ENCODE measurements at places on chromosomes 12 and 14.
A peak's percentile ranks its signal among the peaks of the same experiment; 100 is the strongest.

- no peak for DNase-seq
Measured at GRCh38 chr14:23601845-23602180, 23.2 kb upstream of the JPH4 start.

DNA sequence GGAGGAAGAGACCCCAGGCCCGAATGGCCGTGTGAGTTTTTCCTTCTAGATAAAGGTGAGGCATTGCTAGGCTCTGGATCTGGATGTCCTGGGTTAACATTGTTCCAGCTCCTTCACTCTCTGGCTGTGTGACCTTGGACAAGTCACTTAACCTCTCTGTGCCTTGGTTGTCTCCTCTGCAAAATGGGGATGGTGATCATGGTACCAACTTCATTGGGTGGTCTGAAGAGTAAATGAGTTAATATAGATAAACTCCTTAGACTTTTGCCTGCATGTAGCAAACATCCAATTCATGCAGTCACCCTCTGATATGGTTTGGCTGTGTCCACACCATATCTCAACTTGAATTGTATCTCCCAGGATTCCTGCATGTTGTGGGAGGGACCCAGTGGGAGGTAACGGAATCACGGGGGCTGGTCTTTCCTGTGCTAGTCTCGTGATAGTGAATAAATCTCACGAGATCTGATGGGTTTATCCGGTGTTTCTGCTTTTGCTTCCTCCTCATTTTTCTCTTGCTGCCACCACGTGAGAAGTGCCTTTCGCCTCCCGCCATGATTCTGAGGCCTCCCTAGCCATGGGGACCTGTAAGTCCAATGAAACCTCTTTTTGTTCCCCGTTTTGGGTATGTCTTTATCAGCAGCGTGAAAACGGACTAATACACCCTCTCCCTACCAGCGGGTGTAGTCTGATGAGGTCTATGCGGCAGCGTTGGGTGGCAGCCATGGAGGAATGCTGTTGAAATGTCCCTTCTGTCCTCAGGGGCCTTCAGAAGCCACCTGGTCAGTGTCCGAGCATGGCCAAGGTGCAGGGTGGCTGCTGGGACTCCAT, 256.1 kb downstream of the GLT1D1 start:
- no peak for DNase-seq

GRCh38 chr14:97523936-97524335, 726.8 kb downstream of the VRK1 start:
- no peak for DNase-seq

DNA sequence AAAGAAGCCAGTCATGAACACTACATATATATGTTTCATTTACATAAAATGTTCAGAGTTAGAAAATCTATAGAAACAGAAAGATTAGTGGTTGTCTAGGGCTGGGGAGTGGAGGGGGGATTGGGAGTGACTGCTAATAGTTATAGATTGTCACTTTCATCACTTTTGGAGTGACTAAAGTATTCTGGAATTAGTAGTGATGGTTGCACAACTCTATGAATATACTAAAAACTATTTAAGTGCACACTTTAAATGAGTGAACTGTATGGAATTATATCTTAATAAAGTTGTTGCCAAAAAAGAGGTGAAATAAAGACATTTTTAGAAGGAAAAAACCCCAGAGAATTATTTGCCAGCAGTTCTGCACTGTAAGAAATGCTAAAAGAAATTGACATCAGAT, 9.5 kb downstream of the CATSPERB start:
- no peak for DNase-seq

GRCh38 chr12:119363490-119363889, 29.0 kb downstream of the CCDC60 start:
- no peak for DNase-seq

- no peak for DNase-seq
Measured at GRCh38 chr12:46678426-46678825, 147.4 kb downstream of the SLC38A4 start.

- no peak for DNase-seq
Measured at GRCh38 chr12:130639476-130640424, 76.3 kb downstream of the RIMBP2 start.

DNA sequence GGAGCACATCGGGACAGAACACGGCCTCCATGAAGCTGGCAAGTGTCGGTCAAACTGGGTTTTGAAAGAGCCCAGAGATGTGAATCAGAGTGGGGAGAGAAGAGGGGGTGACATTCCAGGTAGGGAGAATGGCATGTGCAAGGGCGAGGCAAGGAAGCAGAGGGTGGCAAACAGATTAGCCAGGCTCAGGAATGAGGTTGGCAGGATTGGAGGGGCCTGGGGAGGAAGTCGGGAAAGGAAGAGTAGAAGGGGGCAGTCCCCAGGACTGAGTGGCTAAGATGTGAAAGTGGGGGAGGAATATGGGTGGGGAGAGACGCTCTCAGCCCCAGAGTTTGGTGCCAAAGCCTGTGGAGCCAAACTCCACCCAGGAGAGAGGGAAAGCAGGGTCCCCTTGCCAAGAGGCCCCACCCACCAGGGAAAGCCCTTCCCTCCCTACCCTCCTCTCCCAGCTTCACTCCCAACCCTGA, 5.5 kb upstream of the HDAC7 start:
- DNase-seq = peak; percentile 64

- no peak for DNase-seq
Measured at GRCh38 chr14:104103446-104104075, 18.1 kb downstream of the ASPG start.

DNA sequence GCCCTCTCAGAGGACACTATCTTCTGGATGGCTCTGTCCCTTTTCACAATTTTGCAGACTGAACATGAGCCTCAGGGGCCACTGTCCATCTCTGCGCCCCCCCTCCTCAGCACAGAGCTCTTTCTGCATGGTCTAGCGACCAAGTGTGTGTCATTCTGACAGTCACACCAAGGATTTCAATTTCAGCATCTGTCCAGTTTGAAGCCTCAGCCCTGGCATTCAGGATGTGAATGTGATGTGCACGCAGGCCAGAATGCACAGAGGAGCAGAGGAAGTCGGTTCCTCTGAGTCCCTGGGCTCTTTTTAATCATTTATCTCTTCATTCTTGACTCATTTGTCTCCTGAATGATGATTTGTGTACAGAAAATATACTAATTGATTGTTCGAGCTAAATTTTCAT, 102.0 kb upstream of the PWP1 start:
- DNase-seq = no peak

DNA sequence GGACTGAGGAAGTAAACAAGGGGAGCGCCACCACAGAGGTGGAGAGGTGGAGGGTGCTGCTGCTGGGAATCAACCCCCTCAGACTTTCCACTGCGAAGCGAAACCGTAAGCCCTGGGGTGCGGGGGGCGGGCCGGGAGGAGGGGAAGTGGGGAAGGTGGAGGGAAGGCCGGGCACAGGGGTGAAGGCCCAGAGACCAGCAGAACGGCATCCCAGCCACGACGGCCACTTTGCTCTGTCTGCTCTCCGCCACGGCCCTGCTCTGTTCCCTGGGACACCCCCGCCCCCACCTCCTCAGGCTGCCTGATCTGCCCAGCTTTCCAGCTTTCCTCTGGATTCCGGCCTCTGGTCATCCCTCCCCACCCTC, at the start of gene LAG3:
Gene LAG3 (plus strand): TSS at position 190 of the 365 bp plus-strand sequence. CDS start 333 bp downstream, outside the sequence.
- DNase-seq = no peak

- DNase-seq = no peak
Measured at GRCh38 chr12:92721130-92721529, 18.3 kb downstream of the PLEKHG7 start.

- DNase-seq = no peak
Measured at GRCh38 chr12:72035625-72036024, 97.0 kb downstream of the TPH2 start.

- DNase-seq = no peak
Measured at GRCh38 chr14:65709576-65709975, 297.0 kb downstream of the FUT8 start.

- DNase-seq = peak; percentile 48
Measured at GRCh38 chr12:108643941-108644810, 10.5 kb upstream of the SELPLG start.

DNA sequence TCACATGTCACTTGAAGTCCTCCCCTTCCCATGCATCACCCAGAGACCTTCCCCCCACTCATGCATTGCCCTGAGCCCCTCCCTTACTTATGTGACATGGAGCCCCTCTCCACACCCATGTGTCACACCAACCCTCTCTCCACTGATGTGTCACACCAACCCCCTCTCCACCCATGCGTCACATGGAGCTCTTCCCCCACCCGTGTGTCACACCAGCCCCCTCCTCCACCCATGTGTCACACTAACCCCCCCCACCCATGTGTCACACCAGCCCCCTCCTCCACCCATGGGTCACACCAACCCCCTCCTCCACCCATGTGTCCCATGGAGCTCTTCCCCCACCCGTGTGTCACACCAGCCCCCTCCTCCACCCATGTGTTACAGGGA, 30.4 kb downstream of the RTL1 start:
- no peak for DNase-seq

DNA sequence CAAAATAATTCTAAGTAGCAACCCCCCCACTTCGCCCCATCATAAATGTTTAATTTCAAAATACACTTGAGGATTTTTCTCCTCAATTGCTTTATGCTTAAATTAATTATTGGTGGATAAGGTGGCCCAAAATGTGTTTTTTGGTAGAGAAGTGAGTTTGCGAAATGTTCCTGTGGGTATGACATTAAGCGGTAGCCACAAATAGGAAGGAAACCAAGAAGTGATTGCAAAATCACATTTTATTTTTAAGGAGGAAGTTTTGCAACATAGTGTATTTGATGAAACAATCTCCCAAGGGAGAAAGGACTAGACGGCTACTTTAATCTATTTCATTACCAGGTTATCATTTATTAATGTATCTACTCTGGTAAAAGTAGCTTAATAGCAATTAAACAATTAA, 25.5 kb downstream of the SLC25A3 start:
- no peak for DNase-seq

- no peak for DNase-seq
Measured at GRCh38 chr14:90458536-90458935, 61.7 kb downstream of the CALM1 start.

- DNase-seq = no peak
Measured at GRCh38 chr14:86481104-86481503, 951.2 kb downstream of the FLRT2 start.

DNA sequence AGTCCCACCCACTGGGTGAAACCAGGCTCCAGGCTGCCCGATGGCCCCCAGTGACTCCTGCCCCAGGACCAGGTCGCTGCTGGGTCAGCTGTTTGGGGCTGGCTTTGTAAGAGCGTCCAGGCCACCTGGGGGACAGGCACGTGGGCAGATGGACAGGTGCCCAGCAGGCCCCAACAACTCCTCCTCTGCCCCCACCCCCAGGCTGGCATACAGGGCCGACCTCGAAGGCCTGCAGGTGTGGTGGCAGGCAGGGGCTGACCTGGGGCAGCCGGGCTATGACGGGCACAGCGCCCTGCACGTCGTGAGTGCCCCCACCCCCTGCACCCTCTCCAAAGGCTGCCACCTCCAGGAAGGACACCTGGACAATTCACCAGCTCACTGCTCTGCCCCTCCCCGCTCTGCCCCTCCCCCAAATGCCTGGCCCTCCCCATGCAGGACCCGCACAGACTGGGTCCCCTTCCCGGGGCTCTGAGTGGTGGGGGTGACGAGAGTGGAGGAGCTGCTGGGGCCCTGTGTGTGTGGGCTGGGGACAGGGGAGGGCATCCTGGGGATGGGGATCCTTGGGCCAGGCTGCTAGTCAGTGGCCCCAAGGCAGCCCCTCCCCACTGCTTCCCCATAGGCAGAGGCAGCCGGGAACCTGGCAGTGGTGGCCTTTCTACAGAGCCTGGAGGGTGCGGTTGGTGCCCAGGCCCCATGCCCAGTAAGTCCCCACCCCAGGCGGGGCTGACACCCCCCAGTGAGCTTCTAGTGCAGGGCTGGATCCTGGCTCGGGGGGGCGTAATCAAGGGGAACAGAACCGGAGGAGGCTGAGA, 26.0 kb downstream of the ASPG start:
- DNase-seq = peak; percentile 7

Measured in ovary (tissue), 10 donors.